ENCODE measurements at places on chromosomes 1 and 21.

GRCh38 chr1:201013991-201014815 lies 9.3 kb downstream of the KIF21B start:
- no peak for DNase-seq

DNA sequence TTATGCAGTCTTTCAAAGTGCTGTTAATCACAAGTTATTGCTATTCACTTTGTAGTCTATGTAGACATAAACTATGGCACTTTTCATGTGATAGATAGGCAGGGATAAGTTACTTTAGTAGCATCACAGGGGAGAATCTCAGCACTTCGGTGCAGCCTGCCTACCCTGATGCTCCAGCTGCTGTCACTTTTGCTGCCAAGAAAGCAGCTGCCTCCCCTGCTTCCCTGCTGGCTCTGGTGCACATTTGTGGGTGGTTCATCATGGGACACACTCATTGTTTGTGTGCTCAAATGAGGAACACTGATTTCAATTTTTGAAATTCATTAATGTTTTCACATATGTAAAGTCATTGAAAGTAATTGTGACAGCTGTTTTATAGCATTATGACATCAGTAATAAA lies 272.6 kb downstream of the S1PR1 start:
- no peak for DNase-seq

DNA sequence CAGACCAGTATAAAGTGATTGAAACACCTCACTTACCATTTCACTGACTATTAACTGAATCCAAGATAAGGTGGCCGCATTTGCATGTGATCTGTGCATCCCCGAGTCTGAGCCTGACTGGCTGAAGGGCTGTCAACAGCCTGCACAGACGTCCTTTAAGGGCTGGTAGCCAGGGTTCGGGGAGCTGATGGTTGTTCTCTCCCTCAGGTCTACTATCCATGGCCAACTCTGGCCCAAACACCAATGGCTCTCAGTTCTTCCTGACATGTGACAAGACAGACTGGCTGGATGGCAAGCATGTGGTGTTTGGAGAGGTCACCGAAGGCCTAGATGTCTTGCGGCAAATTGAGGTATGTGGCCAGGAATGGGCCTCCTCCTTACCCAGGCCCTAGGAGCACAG lies 14.0 kb downstream of the PPIE start:
- DNase-seq, result no peak

- no peak for DNase-seq
Measured at GRCh38 chr1:93652323-93652949, 29.2 kb downstream of the BCAR3 start.

DNA sequence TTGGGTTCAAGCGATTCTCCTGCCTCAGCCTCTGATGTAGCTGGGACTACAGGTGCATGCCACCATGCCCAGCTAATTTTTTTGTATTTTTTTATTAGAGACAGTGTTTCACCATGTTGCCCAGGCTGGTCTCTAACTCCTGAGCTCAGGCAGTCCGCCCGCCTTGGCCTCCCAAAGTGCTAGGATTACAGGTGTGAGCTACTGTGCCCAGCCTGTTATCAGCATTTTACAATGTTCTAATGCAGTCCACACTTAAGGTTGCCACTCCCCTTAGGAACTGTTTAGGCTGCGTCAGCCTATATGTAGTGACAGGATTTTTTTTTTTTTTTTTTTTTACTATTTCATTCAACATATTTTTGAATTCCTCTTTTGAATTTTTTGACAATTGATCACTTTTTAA lies 30.2 kb downstream of the AGPAT3 start:
- no peak for DNase-seq

- DNase-seq, result no peak
Measured at GRCh38 chr1:151164732-151165280, 896 bp downstream of the LYSMD1 start.

- no peak for DNase-seq
Measured at GRCh38 chr1:193156822-193157142, 29.6 kb downstream of the B3GALT2 start.

- DNase-seq, result no peak
Measured at GRCh38 chr21:26469789-26470188, 103.3 kb downstream of the CYYR1 start.

GRCh38 chr21:39180429-39181019 lies 2.7 kb downstream of the PSMG1 start:
- DNase-seq, result no peak

GRCh38 chr1:6850537-6850936 lies 65.3 kb downstream of the CAMTA1 start:
- DNase-seq, result no peak

DNA sequence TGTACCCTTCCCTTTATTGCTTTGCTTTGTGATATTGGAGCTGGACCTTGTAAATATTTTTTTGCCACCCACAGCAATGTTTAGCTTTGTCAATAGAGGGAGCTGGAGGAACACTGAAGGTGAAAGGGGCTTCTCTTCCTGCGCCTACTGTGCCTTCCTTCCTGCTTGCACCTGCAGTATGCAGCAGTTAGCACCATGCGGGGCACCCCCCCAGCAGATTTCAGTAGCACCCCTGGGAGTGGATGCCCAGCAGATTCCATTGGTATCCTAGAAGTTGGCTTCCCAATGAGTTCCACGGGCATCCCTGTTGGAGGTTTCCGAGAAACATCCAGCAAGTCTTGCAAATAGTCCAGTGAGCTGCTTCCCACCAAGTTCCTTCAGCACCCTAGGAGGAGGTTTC lies 25.6 kb downstream of the S100A10 start:
- DNase-seq, result peak; percentile 61

DNA sequence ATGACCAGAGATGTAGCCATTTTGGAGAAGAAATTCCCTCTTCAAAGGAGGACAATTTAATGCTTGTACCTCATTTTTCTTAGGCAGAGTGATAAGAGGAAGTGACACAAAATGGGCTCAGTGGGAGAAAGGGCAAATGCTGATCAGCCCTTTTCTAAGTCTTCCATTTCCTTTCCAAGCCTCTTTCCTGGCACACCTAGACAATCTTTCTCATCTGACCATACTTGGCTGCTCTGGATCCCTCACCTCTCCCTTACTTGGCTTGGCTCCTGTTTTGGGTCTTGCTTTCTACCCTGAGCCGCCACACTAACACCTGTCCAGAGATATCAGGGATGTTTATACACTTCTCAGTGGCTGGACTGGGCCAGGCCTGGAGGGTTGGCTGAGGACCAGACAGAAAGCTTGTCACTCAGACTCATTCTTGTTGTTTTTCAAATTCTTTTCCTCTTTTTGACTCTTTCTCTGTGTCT lies 13.1 kb downstream of the TXNIP start:
- no peak for DNase-seq

DNA sequence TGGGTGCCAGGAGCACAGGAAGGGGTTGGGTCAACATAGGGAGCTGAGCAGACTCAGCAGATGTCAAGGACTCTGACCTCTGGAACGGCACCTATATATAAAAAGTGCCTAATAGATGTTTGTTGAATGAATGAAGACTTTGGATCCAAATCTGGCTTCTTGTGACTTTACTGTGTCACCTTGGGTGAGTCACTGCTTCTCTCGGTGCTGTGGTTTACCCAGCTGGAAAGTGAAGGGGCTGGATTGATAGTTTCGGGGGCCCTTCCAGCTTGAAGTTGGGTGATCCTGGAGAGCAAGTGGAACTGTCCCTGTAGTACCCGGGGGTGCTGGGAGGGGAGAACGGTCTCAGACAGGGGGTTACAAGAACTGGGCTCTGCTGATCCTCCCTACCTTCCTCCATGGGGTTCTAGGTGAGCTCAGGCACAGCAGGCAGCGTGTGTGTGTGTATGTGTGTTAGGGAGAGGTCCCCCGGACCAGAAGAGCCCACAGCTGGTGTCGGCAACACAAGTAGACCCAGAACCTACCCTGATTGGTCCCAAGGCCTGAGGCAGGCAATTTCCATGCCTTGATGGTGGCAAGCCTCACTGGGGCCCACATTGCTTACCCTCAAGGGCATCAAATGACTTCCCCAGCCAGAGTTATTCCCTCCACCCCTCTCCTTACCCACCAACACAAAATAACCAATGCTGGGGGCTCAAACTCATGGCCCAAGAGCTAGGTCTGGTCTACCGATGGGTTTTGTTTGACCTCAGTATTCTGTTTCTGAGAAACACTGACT lies 5.5 kb upstream of the PADI1 start:
- no peak for DNase-seq

GRCh38 chr1:15937706-15938168 lies 38.2 kb downstream of the ZBTB17 start:
- no peak for DNase-seq

DNA sequence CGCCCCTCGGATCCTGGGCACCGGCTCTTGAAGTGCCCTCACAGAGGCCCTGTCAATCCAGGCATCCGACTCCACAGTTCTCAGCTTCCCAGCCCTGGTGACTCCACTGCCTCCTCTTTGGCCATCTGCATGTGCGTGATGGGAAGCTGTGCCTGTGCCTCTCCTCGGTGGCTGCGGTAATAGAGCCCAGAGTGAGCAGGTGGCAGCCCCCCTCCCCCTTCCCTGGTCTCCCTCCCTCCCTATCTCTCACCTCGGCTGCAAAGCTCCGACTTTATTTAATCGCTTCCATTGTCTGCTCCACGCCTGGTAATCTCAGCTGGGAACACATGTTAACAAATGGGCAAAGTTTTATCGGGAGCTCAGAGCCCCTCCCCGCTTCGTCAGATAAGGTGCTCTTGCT lies 91.9 kb downstream of the IGSF21 start:
- no peak for DNase-seq

GRCh38 chr21:45973475-45974072 lies 8.0 kb upstream of the COL6A1 start:
- peak; percentile 71 for DNase-seq

GRCh38 chr1:91757763-91758460 lies 128.0 kb downstream of the TGFBR3 start:
- DNase-seq, result no peak

GRCh38 chr1:1847061-1847850 lies 43.6 kb downstream of the GNB1 start:
- no peak for DNase-seq

GRCh38 chr1:82319546-82319945 lies 518.8 kb downstream of the ADGRL2 start:
- no peak for DNase-seq

DNA sequence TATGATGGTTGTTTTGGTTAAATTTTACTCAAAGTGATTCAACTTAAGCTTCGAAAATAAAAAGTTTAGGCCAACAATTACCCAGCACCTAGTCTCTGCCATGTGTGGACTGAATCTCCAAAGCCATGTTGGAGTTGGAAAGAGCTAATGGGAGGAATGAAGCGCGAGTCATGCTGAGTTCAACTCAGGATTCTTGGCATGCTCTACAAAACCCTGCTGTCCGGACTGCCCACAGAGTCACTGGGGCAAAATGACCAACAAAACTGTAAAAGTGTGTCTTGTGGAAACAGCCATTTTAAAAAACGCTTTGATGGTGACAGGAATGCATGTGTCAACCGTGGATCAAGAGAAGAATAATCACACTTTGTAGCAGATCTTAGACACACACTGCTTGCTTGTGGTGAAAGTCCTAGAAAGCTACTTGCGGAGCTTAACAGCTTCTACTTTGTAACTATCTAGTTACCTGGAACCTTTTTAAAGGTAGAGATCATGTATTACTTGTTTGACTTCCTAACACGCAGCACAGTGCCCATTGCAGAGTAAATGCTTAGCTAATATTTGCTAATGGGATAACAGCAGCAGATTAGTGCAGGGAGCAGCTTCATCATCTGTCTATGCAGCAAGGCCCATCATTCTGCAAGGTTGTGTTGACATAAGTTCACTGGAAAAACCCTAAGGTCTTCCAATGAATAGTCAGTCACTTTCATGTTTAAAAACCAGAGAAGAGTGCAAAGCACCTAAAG lies 7.0 kb upstream of the GBP6 start:
- no peak for DNase-seq

GRCh38 chr1:96206451-96206850 lies 515.1 kb upstream of the PTBP2 start:
- no peak for DNase-seq

GRCh38 chr1:145846201-145846612 lies 777 bp downstream of the NUDT17 start:
- peak; percentile 25 for DNase-seq

DNA sequence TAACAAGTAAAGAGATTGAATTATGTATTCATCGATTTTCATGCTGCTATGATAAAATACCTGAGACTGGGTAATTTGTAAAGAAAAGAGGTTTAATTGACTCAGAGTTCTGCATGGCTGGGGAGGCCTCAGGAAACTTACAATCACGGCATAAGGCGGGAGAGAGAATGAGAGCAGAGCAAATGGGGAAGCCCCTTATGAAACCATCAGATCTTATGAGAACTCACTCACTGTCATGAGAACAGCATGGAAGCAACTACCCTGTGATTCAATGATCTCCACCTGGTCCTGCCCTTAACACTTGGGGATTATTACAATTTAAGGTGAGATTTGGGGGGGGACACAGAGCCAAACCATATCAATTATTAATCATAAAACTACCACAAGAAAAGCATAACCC lies 3.3 kb upstream of the GBP3 start:
- DNase-seq, result no peak

GRCh38 chr1:74853756-74854155 lies 120.8 kb downstream of the TYW3 start:
- no peak for DNase-seq

- no peak for DNase-seq
Measured at GRCh38 chr1:202952099-202952498, 6.0 kb downstream of the ADIPOR1 start.

- no peak for DNase-seq
Measured at GRCh38 chr1:67748630-67749029, 63.6 kb downstream of the GADD45A start.

- no peak for DNase-seq
Measured at GRCh38 chr1:161066694-161067093, 3.0 kb downstream of the ARHGAP30 start.

GRCh38 chr1:86757272-86757984 lies 53.1 kb downstream of the SH3GLB1 start:
- DNase-seq, result no peak

- DNase-seq, result no peak
Measured at GRCh38 chr1:199959033-199959774, 68.3 kb upstream of the NR5A2 start.

- no peak for DNase-seq
Measured at GRCh38 chr1:112536561-112536960, 27.8 kb downstream of the WNT2B start.

- DNase-seq, result no peak
Measured at GRCh38 chr1:117093091-117093534, 28.4 kb downstream of the TRIM45 start.
